Glutamatergic neuron (in vitro differentiated cells): ENCODE measurements at places on chromosomes 13 and 19. TPM values are rescaled to one million over a fixed set of nuclear protein-coding genes. Genes with fewer than 3 reads are reported as not detected.

GRCh38 chr13:81760316-81760715 is 1419.4 kb upstream of the SPRY2 start:
- no peak for DNase-seq

MIA gene
- total RNA-seq, result not detected

DNA sequence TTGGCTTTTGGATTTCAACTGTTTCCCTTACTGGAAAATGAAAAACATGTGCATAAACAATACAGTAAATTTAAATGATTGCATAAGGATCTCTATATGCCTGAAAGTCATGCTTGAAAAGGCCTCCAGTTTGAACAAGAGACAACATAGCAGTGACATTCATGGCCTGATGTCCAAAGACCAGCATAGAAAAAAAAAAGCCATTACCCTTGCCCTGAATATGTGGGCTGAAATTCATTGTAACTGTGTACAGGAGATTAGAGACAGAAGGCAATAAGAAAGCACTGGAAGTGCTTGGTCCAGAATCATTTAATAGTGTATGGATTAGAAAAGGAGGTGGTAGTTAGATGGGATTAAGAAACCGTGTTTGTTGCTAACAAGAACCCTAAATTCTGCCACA is 15.4 kb downstream of the MIR17HG start:
- DNase-seq, result no peak

ERICH4 gene
- not detected for total RNA-seq

DNA sequence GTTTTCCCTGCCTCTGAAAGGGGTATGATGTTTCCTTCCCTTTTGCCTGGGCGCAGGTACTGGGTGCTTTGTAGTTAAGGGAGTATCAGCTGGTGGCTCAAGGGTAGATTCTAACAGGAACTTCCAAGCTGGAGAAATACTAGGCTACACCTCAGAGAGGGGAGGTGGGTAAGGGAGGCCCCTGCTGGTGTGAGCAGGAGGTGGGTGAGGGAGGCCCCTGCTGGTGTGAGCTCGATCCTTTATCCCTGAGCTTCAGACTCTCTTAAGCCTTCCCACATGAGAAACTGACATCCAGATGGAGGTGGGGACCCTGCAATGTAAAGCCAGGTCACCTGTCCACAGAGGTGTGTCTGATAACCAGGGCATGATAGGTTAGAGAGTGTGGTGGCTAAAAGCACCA is 32.1 kb downstream of the CYP2B6 start:
- DNase-seq, result no peak

GRCh38 chr19:53808710-53809125 is 15.4 kb downstream of the NLRP12 start:
- DNase-seq, result no peak

DNA sequence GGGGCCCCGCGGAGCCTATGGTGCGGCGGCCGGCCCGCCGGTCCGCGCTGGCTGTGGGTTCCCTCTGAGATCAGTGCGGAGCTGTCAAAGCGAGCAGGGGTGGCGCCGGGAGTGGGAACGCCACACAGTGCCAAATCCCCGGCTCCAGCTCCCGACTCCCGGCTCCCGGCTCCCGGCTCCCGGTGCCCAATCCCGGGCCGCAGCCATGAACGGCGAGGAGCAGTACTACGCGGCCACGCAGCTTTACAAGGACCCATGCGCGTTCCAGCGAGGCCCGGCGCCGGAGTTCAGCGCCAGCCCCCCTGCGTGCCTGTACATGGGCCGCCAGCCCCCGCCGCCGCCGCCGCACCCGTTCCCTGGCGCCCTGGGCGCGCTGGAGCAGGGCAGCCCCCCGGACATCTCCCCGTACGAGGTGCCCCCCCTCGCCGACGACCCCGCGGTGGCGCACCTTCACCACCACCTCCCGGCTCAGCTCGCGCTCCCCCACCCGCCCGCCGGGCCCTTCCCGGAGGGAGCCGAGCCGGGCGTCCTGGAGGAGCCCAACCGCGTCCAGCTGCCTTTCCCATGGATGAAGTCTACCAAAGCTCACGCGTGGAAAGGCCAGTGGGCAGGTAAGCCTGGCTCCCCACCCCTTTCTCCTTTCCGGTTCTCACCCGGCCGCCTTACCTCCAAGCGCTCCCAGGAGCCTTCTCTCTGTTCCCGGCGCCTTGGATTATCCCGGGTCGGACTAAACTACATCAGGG is at the start of gene PDX1:
TSS of gene PDX1 (plus strand) at position 67 of the 743 bp plus-strand sequence. CDS start at position 206, 139 bp downstream.
- peak; percentile 71 for DNase-seq

GRCh38 chr13:107882708-107883560 is 332.4 kb downstream of the LIG4 start:
- no peak for DNase-seq

A1BG gene
- total RNA-seq, result 27.3 TPM

FFAR1 gene
- total RNA-seq, result not detected

RFPL4AL1 gene
- 0.96 TPM for total RNA-seq

DNA sequence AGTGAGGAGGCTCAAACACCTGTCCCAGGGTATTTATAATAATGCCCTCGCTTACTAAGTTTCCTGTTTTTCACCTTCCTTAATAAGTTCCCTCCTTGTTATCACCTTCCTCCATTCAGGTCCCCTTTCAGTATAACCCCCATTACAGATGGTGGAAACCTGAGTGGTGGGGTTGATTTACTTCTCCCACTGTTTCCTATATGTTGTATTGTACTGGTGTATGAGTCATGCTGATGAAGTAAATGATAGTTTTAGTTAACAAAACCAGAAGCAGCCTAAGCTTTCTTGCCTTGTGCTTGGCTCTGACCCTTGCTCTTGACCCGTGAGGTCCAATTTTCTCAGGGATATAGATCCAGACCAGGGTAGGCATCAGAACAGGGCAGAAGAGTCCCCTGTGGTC is 22.3 kb upstream of the TNFSF11 start:
- no peak for DNase-seq

GRCh38 chr19:41546386-41546789 is 29.6 kb upstream of the CEACAM21 start:
- no peak for DNase-seq

ATP1A3 gene
- 650 TPM for total RNA-seq

DNA sequence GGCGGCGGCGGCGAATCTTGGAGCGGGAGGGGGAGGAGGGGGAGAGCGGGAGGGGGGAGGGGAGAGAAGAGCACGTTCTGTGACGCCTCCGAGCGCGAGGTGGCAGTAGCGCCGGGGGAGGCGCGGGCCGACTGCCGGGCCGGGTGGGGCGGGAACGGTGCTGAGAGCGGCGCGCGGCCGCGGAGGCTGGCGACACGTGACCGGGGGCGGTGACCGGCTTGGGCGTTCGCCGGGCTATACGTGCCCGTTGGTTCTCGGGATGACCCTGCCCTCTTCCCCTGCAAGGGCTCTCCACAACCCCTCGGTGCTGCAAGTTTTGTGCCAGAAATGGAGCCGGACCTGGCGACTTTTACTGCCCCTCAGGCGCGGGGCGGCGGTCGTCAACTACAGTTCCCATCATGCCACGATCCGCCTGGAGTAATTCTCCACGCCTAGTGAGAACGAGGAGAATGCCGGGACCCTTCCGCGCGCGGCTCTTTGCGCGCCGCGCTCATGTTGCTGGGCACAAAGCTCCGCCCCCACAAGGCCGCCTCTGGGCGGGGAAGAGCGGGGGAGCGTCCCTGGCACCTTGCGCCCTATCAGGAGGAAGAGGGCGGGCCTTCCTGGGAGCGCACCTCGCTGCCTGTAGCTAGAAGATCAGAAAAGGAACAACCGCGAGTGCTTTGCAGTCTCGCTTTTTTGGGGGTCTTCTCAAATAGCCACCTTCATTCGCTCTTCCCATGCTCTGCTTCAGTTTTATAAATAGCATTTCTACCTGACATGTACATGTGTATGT is at the start of gene KPNA3:
TSS of gene KPNA3 (minus strand) at position 133 of the 775 bp plus-strand sequence. CDS start 176 bp downstream, outside the sequence.
- peak; percentile 95 for DNase-seq

SLC6A16 gene
- total RNA-seq, result 6.6 TPM

- DNase-seq, result no peak
These were observed 257.2 kb downstream of the DIAPH3 start for GRCh38 chr13:59906413-59907049.

CCDC194 gene
- total RNA-seq, result not detected

NLRP5 gene
- not detected for total RNA-seq

NRTN gene
- 1.2 TPM for total RNA-seq

DNA sequence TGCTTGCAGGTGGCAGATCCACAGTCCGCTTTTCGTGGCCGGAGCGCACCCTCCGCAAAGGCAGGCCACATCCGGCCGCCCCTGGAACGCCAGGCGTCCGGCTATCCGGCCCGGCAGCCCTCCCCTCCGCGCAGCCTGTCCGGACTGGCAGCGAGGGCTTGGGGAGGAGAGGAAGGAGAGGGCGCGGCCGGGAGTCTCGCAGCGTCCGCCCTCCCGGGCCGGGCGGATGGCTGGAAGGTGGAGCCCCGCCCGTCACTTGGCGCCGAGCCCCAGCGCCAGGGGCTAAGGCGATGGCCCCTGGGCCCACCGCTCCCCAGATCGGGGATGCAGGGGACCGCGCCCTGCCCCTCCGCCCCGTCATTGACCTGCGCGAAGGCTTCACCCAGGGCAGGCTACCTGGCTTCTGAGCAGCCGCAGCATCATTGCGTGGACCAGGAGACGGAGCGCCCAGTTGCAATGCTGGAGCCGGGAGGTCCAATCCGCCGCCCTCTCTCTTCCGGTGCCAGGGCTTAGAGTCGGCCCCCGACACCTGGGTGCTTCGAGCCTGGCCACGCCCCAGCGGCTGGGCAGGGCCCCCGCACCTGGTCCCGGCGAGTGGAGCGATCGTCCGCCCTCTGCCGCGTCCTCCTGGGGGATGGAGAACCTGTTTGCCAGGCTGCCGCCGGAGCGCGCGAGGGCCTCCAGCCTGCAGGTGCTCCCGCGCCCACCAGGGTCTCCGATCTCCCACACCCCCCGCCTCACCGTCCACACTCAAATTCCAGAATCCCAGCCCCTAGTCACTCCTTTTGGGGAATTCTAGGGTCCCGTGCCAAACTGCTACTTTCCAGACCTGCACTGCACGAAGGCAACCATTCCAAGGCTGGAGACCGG is at the start of gene FUT1:
TSS of gene FUT1 (minus strand) at position 146 of the 870 bp plus-strand sequence. CDS start 1,360 bp downstream, outside the sequence.
- DNase-seq, result peak; percentile 60

GRCh38 chr13:33815011-33815550 is 2.9 kb upstream of the RFC3 start:
- no peak for DNase-seq

- DNase-seq, result no peak
These were observed 904.5 kb downstream of the SLITRK6 start for GRCh38 chr13:84894749-84895148.

DNA sequence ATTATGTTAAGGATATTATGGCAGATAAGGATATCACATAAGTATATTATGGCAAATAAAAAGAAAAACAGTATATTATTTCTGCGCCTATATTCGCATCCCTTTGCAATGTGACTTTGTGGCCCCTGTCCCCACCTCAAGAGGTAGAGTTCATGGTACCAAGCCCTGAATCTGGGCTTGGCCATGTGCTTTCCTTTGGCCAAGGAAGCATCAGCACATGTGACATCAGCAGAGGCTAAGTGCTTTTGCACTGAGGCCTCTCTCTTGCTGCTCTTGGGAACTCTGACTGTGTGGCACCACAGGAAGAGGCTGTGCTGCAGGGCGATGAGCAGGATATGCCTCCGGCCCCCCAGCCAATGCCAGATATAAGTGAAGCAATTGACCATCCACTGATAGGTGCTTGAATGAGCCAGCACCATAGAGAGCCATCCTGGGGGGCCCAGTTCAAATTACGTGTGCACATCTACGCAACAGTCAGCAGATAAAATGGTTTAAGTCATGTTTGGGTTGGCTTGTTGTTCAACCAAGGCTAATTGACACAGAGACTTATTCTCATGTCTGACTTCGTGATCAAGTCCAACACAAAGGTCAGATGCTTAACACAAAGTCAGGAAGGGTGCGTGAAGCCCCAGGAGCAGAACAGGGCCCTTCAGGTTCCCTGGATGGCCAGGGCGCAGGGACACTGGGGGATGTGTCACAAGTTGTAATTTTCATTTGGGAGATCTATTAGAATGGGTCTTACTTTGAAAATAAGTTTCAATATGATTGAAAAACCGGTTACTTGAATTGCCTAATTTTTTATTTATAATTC is 173.3 kb downstream of the COL4A1 start:
- no peak for DNase-seq

GRCh38 chr13:35389535-35389934 is 87.0 kb downstream of the MAB21L1 start:
- DNase-seq, result no peak

IZUMO4 gene
- total RNA-seq, result 10.6 TPM

DNA sequence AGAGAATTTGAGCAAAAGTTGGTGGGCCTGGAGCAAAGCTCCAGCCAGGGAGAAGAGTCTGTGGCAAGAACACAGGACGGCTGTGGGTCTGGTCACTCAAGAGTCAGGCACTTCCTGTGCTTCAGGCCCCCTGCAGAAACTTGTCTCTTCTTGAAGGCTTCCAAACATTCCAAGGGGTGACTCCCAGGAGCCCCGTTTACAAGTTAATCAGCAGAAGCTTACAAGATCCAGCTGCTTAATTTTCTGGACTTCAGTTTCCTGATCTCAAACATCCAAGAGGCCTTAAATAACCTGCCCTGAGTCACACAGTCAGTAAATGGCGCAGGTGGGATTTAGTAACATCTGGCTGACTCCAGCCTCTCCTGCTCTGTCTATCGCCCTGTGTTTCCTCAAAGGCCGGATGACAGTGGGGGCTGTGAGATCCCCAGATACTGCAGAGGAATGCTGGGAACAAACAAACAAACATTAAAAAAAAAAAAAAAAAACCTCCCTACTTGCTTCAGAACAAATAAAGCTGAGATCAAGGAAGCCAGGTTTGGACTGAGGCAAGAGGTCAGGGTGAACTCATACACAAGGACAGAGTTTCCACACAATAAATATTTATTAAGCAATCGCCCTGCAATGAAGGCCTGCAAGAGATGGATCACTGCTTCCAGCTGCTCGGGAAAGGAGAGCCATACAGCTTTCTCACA is 175.4 kb upstream of the RFC3 start:
- DNase-seq, result no peak

DNA sequence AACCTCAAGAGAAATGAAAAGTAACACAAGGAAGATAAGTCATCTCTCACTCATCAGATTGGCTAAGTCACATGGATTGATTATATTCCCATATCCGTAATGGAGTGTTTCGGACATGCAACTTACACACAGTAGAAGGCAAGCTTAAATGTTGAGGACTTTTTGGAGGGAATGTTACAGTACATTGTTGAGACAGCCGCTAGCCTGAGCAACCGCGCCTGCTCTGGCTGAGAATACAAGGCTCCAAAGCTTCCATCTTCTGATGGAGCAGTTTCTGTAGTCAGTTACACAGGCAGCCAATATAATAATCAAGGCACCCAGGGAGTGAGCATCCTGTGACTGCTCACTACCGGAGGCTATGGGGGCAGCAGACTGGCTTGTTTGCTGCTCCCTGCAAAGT is 1.0 kb upstream of the CRYL1 start:
- no peak for DNase-seq

GRCh38 chr13:79901336-79901735 is 420.4 kb downstream of the NDFIP2 start:
- DNase-seq, result no peak

SIGLEC10 gene
- not detected for total RNA-seq

CYP4F3 gene
- not detected for total RNA-seq

- no peak for DNase-seq
These were observed 139.4 kb downstream of the LHFPL6 start for GRCh38 chr13:39463611-39464010.

- peak; percentile 71 for DNase-seq
These were observed 1.2 kb downstream of the DAZAP1 start for GRCh38 chr19:1408300-1409203.

GRCh38 chr19:57477191-57478008 is at the start of gene ZNF772:
Gene ZNF772 (minus strand): TSS chr19:57477566. CDS start chr19:57477309, 257 bp downstream.
- DNase-seq, result peak; percentile 95
